ENCODE measurements at places on chromosomes 16 and 17. TPM values are rescaled to one million over a fixed set of nuclear protein-coding genes. Genes with fewer than 3 reads are reported as not detected.

The TNS4 gene
- not detected for total RNA-seq

The TMEM238L gene
- not detected for total RNA-seq

The SMPD3 gene
- 7.7 TPM for total RNA-seq

The PABPN1L gene
- total RNA-seq: not detected

DNA sequence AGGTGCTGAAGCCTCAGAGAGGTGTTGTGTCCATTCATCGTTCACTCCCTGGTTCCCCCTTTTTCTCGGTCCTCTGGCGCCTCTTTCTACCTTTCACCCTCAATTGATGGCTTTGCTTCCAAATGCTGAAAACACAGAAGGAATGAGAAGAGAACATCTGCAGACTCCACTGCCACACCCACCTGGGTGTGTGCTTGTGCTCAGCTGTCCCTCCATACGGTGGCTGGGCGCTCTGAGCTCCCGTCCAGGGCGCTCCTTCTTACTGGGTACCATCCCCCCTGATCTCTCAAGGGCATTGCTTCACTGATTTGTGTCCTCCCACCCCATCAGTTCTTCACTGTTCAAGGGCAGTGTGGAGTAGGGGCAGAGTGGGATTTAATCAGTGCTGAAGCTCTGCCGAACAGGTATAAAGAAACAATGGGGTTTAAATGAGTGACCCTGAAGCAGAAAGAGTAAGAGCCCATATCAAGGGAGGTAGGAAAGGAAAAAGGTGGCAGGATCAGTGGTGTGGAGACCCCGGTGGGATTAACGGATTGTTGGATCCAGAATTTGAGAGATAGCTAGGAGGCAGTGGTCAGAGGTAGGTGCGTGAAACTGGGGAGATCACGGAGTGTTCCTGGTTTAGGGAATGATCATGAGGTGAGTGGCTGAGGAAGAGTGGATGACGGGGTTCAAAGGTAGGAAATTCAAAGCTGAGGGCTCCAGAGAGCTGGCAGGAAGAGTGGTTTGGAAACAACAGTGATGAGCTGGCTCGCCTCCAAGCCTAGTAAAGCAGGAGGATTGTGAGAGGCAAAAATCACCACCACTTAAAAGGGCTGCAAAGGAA is 40.8 kb downstream of the MRTFB start:
- peak; percentile 82 for DNase-seq

DNA sequence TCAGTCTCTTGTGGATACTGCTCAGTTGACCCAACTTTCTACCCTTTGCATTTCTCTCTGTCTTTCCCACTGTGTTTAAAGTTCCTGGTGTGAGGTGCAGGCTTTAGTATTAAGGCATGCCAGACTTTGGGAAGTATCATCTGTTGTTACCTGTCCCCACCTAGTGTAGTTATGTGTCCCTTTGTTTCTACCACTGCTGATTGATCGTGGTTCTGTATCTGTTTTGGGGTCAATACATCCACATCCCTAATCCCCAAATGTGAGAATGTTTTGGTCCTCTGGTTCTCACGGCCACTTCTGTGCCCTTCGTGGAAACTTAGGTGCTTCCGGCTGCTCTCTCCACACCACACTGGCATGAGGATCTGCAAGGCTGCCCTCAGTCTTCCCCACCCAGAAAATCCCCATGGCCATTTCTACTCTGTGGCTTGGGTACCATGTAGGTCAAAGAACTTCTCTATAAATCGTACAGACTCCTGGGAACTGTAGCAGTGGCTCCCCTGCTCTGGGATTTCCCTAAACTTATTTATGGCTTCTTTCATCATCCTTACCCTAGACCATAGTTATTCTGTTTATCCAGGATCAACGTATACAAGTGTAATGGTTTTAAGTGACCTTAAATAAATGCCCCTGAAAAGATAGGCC is 443.2 kb downstream of the XYLT1 start:
- no peak for DNase-seq

DNA sequence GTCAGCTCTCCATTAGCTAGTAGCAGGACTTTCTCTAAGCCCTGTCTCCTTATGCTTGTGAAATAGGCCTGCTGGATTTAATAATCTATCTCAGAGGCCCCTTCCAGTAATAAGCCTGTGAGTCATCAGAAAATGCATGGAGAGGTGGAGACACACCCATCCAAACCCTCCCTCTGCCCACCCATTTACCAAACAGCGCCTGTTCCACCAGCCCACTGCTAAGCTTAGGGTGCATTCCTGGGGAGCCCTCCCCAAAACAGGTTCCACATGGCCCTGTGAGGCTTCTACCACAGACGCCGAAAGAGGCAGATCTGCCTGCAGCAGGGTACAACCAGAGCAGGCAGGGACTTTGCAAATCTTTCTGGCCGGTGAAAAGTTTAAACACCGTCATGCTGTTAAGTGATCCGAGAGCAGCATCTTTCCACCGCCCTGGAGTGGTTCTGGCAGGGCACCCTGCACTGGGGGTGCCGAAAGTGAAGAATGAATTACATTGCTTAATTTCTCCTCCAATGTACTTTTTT is 99.3 kb downstream of the GAS7 start:
- no peak for DNase-seq

DNA sequence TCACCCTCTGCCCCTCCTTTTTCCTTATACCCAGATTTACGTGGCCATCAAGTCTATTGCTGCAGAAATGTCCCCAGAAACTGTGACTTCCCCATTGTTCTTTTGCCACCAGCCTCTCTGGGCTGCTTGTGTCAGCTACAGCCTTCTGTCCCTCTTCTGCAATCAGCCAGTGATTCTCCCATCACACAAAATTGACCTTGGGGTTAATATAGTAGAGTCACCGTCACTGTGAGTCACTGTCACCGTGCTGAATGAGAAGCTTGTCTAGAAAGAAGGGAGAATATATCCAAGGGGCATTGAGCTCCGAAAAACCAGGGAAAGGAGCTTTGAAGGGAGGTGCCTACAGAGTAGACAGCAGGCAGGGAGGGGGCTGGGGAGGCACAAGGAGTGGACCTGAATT is 290.5 kb downstream of the HAPSTR1 start:
- DNase-seq: no peak

DNA sequence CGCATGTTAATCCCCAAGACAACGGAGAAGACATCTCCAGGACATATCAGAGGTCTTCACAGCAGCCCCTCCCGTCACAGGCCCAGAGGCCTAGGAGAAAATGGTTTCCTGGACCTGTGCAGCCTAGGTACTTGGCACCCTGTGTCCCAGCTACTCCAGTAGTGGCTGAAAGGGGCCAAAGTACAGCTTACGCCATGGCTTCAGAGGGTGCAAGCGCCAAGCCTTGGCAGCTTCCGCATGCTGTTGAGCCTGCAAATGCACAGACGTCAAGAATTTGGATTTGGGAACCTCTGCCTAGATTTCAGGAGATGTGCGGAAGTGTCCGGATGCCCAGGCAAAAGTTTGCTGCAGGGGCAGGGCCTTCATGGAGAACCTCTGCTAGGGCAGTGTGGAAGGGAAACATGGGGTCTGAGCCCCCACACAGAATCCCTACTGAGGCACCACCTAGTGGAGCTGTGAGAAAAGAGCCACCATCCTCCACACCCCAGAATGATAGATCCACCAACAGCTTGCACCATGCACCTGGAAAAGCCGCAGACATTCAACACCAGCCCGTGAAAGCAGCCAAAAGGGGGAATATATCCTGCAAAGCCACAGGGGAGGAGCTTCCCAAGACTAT is 159.3 kb upstream of the COX10 start:
- DNase-seq: peak; percentile 90

GRCh38 chr16:49183911-49184310 is 97.7 kb downstream of the CBLN1 start:
- DNase-seq: no peak

- DNase-seq: peak; percentile 40
These were observed 20.3 kb downstream of the CACNG5 start for GRCh38 chr17:66855204-66855603.
